Cortex of kidney (tissue), 1 donor: ENCODE measurements at places on chromosomes 11 and 22.

GRCh38 chr11:131402040-131402439, 31.6 kb downstream of the NTM start:
- DNase-seq = no peak

- DNase-seq = no peak
Observed at GRCh38 chr11:69831985-69832384, 12.8 kb upstream of the FGF3 start.

- no peak for DNase-seq
Observed at GRCh38 chr11:102047305-102047924, at the start of gene CFAP300. TSS of gene CFAP300 (plus strand) at chr11:102047437. CDS start at chr11:102047471, 34 bp downstream.

GRCh38 chr11:130831506-130831905, 84.8 kb downstream of the SNX19 start:
- no peak for DNase-seq

GRCh38 chr11:32855601-32856000, 25.9 kb downstream of the PRRG4 start:
- DNase-seq = no peak

- no peak for DNase-seq
Observed at GRCh38 chr11:126032375-126032774, 30.3 kb downstream of the CDON start.

DNA sequence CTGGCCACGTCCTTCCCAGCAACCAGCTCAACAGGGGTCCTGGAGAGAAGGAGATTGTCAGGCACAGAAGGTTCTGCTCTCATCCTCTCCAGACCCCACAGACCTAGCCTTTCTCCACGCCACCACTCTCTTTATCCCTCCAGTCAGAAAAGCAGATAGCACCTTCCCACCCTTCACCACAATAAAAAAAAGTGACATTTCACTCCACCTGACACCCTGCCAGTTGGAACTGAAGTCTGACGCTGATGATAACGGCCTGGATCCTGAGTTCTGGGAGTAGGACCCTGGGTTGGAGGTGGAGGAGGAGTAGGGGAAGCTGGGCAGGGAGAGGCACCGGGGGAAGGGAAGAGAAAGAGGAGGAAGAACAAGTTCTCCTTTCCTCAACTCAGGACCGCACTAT, 127.5 kb upstream of the ANO1 start:
- no peak for DNase-seq

DNA sequence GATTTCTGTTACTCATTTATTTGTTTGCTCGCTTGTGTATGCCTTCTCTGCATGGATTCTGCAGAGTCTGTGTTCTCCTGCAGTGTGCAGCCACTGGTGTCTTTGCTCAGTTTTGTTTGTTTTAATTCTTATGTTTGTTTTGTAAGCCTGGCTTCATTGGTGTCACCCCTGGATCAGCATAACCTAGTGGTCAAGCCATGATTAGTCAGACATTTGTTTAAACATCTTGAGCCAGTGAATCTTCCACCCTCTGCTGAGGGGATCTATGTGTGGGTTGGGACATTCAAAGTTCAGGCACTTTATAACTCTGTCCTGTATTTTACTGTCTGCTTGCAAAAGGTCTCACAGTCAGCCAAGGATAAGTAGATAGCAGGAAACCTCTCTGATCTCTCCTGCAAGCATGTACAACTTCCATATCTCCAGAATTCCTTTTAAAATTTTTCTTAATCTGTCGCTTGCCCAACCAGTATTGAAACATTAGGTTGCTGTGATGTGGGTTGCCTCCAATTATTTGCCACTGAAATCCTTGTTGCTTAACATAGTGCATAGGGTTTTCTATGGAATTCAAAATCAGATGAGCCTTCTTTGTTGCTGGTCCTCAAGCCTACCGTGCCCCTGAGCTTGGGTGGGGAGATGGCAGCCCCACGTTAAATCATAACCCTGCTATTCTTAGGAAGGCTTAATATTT, 86.8 kb downstream of the KCNQ1OT1 start:
- no peak for DNase-seq

- DNase-seq = no peak
Observed at GRCh38 chr11:26088391-26088790, 243.5 kb upstream of the ANO3 start.

DNA sequence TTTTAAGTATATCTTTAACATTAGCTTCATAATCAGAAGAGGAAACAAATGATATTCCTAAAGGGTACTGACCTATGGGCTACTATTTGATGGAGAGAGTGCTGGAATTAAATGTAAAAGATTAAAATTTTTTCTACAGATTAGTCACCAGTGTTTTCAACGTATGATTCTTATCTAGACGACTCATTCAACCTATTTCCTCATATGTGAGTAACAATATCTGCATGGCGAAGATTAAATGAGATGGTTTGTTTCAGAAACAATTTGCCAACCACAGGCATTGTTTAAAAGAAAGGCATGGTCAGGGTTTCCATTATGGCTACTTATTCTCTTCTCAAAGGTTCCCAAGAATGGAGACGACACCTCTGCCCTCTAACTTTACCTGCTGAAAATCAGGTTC, 20.4 kb downstream of the OR56B4 start:
- no peak for DNase-seq

GRCh38 chr22:44850946-44851345, 98.6 kb downstream of the ARHGAP8 start:
- DNase-seq = no peak

DNA sequence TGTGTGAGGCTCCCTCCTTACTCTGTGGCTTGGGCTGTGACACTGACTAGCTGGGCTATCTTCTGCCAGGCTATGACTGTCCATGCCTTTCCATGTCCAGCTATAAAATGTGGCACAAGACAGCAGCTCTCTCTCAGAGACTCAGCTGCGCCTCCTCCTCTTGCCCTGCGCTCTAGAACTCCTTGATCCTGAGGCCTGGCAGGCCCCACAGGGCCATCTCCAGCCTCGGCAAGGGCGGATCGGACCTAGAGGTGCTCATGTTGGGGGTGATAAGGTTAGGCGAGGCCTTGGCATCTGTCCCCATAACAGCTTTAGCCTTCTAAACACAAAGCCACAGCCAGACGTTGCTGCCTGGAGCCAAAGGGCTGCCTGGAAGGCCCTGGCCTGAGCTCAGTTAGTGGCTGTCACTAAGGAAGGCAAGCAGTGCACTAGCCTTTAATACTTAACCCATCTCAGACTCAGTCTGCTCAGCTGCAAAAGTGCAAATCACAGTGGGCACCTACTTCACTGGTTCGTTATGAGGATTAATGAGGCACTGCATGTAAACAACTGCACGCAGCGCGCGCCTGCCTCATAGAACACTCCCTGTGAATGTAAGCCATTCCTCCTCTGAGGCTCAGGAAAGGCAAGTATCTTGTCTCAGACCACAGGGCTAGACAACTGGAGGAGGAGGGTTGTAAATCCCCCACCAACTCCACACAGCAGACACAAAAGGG, 1.2 kb downstream of the GUCD1 start:
- DNase-seq = no peak

GRCh38 chr22:30605449-30606110, 1.4 kb upstream of the TCN2 start:
- DNase-seq = no peak

DNA sequence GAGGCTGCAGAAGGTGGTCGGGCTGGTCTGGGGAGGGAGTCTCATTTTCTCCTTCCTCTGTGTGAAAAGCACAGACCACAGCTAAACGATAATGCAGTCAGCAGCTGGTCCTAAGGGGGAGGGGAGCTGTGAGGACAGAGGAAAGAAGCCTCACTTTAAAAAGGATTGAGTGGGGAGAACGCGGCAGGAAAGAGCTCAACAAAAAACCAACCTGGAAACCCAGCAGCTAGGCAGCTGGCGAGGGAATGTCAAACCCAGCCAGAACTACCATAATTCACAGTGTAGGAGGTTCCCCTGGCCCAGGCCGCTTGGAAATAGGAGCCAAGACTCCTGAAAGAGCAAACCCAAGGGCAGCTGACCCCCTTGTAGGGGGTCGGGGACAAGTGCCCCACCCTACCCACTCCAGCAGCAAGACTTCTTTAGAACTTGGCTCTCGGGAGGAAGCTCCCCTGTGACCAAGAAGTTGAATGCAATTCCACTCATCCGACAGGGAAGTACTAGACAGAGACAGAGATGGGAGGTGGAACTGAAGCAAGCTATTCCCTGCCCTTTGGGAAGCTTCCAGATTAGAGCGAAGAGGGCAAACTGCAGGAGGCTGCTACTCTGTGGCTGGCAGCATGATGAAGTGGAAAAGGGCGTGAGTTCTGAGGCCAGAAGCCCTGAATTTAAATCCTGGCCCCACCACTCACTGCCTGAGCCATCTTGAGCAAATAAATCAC, 16.5 kb upstream of the DGKZ start:
- DNase-seq = no peak

- DNase-seq = no peak
Observed at GRCh38 chr11:10809373-10810160, 841 bp upstream of the EIF4G2 start.

DNA sequence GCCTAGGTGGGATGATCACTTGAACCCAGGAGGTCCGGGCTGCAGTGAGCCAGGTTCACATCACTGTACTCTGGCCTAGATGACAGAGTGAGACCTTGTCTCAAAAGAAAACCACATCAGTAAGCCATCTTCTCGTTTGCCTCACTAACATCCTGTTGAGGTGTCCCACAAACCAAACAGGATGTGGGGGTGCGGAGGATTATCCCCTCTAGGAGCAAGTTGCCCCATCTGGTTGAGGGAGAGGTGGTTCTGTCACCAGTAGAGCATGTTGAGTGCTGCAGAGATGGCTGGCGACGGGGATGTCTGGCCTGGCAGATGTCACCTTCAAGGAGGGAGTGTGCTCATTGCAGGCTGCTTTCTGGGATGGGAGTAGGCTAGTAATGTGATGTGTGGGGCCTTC, 72.4 kb downstream of the ZNRF3 start:
- DNase-seq = no peak

- DNase-seq = no peak
Observed at GRCh38 chr11:94794287-94795168, 26.4 kb downstream of the AMOTL1 start.

- DNase-seq = no peak
Observed at GRCh38 chr11:25961539-25961938, 370.4 kb upstream of the ANO3 start.

GRCh38 chr11:2795491-2795991, 90.0 kb downstream of the CDKN1C start:
- no peak for DNase-seq

- DNase-seq = no peak
Observed at GRCh38 chr11:34049028-34049427, 2.5 kb upstream of the CAPRIN1 start.

GRCh38 chr11:43954241-43954640, 11.8 kb downstream of the C11orf96 start:
- DNase-seq = no peak

DNA sequence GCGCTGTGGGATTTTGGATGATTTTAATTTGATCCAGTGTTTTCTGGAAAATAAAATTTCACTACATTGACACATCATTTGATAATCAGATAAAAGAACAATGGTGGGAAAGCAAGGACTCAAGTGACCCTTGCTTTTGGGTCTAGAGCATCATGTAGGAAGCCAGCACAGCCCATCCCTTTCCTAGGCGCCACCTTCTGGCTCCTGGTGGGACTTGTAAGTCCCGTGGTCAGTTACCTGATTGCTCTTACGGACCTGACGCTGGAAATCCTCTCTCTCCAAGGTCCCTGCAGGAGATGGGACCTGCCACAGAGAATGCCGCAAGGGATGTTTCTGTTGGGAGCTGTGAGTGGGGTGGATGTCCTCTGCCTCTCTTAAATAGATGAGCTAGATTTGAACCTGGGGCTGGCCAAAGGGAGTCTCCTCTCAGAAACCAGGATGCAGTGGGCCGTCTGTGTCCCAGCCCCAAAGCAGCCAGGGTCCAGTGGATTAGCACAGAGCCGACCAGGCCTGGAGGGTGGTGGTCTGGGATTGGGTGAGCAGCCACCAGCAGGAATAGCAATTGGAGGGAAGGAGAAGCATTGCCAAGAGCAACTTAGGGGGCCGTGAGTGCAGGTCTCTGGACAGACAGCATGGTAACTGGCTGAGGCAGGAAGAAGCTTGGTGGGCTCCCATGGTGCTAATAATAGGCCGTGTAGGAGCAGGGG, 21.7 kb downstream of the TIMP3 start:
- DNase-seq = no peak

DNA sequence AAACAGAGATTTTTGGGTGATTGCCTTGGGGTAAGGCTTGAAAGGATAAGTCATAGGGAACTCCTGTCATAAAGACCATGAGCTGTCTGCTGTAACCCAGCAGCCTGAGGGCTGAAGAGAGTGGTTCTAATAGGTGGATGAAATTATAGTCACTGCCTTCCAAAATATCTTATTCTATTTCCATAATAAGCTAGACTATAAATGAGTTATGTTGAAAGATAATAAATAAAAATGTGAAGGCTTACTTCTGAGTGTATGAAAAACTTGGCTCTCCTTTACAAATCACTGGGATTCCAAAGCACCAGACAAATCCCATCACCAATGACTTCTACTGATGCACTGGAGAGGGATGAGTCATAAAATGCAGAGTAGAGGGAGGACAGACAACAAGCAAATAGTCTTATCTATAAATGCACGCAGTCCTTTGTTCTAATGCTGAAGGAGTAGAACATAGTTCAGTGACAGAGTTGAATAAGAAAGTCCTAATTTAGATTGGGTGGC, 775.0 kb upstream of the LRRC4C start:
- DNase-seq = no peak

DNA sequence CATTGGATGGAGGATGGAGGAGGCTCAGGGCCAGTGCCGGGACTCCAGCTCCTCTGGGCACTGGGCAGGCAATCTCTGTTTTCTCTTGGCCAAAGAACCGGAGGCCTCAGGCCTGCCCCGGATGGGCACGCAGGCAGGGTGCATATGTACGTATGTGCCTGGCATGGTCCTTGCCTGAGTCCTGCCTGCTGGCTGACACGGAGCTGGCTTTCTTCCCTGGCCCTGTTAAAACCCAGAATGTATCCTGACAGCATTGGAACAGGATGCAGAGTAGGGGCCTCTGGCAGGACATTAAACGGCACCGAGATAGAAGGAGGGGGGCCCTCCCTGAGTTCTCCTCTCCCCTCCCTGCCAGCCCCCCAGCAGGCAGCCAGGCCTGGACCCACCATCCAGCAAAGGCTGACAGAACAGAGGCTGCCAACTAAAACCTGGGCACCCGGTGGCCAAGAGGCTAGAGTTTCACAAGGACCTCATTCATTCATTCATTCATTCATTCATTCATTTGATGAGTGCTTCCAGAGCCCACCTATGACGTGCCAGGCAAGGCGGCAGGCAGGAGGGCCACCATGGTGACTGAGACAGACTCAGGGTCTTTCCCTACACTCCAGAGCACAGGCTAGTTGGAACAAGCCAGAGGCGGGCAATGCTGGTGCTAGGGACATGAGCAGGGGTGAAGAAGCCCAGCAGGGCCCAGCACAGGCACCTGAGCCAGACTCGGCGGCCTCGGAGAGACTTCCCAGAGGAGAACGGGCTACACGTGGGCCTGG, 28.8 kb downstream of the FLRT1 start:
- DNase-seq = no peak
